ENCODE measurements at places on chromosomes 7 and 10.

- no peak for DNase-seq
Measured at GRCh38 chr7:67450171-67450570, 453.5 kb downstream of the TYW1 start.

- DNase-seq = no peak
Measured at GRCh38 chr7:28207486-28208158, 27.0 kb upstream of the JAZF1 start.

GRCh38 chr10:119020627-119020946 is 8.9 kb upstream of the NANOS1 start:
- no peak for DNase-seq

DNA sequence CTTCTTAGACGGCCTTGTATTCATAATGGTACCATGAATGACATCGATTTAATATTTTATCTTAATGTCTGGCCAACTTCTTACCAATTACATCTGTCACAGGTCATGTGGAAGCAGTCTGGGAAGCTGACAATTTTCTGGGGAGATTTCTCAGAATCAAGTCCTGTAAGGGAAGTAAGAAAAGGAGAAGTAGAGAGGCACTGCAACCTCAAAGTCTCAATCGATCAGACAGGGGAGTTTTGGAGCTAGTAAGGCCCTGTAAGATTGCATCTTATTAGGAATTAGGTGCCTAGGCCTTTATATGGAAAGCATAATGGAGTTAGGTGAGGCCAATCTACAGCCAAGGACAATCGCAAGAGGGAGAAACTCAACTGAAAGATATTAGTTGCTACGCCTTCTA is 694.6 kb upstream of the SORCS1 start:
- DNase-seq = no peak

Data from uterus (tissue), 4 donors.